ENCODE measurements at places on chromosomes 1 and 21.

GRCh38 chr1:96987186-96987703 lies 265.7 kb downstream of the PTBP2 start:
- no peak for DNase-seq

GRCh38 chr1:6378096-6378746 lies 15.3 kb downstream of the ACOT7 start:
- DNase-seq, result no peak

- no peak for DNase-seq
These were observed 35.7 kb downstream of the ETS2 start for GRCh38 chr21:38841472-38841871.

- DNase-seq, result no peak
These were observed 105.6 kb downstream of the LRRC7 start for GRCh38 chr1:69673321-69673720.

DNA sequence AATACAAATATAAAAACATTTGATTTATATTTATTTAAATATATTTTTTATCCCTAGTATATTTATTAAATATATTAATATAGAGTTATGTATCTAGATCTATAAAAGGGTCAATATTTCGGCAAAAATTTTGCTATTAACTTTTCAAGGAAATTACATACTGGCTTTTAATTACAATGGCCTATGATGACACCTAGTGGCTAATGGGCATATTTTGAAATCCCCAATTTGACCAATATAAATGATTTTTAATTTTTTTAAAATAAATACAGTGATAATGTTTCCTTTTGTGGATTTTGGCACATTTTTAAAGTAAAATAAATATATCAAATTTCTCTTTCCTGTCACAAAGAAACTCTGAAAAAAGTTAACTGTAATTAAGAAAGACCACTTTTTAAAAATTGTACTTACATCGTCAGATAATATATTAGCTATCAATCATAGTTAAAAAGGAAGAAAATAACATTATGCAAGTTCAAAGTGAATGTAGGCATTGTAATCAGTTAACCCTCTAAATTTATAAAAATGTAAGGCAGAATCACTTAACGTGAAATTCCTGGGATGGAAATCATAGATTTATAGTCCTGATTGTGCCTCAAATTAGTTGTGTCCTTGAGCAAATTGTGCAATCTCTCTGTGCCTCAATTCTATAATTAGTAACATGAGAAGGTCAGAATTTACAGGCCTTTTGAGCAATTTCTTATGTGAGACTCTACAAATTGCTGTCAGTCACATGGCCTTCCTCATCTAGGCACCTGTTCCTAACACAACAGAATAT lies 25.6 kb upstream of the RGS13 start:
- no peak for DNase-seq

DNA sequence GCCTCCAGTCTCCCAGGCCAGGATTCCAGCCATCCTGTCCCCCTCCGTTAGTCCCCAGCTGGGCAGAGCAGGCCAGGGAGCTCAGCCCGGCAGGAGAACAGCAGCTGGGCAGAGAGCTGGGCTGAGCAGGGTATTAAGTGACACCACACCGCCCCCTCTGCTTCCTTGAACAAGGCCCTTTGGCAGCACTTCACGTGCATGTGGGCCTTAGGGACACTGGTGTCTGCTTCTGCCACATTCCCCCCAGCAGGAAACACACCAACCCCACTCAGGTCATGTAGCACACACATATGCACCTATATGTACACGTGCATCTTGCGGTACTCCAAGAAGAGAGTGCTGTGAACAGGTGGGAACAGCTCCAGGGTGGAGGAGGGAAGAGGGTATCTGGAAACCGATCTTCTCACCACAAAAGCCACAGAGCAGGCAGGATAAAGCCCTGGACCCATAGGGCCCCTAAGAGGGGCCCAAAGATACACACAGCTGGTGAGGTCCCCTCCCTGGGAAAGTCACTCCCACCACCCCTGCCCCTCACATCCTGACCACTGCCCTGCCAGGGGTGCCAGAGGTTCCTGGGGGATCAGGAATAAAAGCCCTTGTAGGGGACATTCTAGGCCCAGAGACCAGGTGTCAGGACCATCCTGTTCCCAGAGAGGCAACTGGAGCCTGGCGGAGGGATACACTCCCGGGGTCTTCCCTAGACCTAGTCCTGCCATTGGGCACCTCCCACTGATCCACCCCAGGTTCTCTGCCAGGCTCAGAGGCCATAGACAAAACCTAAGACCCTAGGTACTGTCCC lies 4.5 kb downstream of the EPHA2 start:
- DNase-seq, result no peak

DNA sequence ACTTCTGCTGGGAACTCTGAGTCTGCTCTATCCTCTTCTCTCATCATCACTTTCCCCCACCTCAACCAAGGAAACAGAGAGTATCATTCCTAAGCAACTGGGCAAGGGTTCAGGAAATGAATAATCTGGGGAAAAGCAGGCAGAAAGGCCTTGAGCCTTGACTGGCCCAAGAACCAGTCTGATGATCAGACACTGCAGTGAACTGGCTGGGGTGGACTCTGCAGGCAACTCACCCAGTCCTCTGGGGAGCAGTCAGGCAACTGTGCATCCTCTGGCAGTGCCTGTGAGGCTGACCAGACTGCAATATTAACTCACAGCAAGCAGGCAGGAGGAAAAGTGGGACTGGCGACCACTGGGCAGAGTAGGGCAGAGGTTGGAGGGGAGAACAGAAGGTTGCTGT lies 991 bp downstream of the ANKRD35 start:
- DNase-seq, result no peak

DNA sequence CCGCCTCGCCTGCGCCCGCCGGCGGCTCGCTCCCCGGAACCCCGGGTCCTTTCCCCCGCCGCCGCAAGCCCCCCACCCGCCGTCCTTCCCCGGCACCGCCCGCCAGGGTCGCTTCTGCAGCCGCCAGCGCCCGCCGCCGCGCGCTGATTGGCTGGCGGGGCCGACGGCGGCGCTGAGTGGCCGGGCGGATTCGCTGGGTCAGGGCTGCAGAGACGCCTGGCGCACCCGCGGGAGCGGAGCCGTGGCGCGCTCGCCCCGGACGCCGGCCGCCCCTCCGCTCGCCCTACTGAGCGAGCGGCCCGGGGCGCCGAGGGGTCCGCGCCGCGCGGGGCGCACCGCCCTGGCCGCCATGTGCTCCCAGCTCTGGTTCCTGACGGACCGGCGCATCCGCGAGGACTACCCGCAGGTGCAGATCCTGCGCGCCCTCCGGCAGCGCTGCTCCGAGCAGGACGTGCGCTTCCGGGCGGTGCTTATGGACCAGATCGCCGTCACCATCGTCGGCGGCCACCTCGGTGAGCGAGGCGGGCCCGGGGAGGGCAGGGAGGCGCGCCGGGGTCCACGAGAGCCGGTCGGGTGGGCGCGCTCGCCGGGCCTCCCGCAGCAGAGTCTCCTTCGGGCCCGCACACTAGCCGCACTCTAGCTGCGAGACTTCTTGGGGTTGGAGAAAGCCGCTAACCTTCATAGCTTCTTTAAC lies at the start of gene RIMKLA:
Gene RIMKLA, plus strand, starts transcription at position 207 of the 694 bp plus-strand sequence. Its CDS starts 143 bp downstream, at position 350.
- peak; percentile 39 for DNase-seq

GRCh38 chr1:237570530-237570929 lies 320.2 kb downstream of the ZP4 start:
- no peak for DNase-seq

DNA sequence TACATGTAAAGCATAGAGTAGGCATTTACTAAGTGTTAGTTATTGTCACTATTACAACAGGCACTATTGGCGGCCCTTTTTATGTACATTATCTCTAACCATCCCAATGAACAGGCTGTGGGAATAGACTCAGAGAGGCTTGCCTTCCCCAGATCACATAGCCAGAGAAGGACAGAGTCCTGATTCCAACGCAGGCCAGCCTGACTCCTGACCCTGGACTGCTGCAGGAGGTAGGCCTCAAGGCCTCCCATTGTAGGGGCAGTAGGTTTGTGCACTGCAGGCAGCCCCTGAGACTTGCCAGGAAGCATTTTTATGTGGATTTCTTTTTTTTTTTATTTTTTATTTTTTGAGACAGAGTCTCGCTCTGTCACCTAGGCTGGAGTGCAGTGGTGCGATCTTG lies 6.4 kb upstream of the GFI1 start:
- no peak for DNase-seq

- DNase-seq, result no peak
These were observed 125.2 kb downstream of the TYW3 start for GRCh38 chr1:74858136-74858535.

- no peak for DNase-seq
These were observed 2.1 kb upstream of the OBSCN start for GRCh38 chr1:228205526-228206436.

- no peak for DNase-seq
These were observed 182.6 kb downstream of the VAV3 start for GRCh38 chr1:107782217-107782845.

DNA sequence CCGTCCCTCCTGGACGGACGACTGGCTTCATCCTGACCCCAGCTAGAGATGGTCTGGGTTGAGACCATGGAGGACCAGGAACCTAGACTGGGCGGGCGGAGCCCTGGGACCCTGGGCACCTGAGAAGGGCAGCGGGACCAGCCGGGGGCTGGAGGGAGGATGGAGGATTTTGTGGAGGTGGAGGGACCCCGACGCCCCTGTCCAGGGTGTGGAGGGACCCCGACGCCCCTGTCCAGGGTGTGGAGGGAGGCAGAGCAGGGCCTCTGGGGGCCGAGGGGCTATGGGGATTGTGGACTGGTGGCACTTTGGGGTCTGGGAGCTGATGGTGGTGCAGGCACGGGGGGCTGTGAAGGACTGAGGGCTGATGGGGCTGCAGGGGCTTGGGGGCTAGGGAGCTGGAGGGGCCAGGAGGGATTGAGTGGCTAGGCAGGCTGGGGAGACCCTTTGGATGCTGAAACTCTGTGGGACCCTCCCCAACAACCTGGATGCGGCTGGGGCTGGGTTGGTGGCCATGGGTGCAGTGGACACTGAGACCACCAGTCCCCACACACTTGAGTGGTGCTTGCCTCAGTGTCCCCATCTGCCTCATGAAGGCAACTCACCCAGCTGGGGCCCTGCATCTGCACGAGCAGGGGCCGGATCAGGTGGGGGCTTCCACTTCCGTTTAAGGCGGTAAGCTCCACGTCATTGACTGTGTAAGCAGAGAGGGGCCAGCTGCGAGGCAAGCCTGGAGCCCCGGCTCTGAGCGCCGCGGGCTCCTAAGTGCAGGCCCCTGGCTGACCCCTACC lies 7.4 kb downstream of the GJC2 start:
- DNase-seq, result no peak

DNA sequence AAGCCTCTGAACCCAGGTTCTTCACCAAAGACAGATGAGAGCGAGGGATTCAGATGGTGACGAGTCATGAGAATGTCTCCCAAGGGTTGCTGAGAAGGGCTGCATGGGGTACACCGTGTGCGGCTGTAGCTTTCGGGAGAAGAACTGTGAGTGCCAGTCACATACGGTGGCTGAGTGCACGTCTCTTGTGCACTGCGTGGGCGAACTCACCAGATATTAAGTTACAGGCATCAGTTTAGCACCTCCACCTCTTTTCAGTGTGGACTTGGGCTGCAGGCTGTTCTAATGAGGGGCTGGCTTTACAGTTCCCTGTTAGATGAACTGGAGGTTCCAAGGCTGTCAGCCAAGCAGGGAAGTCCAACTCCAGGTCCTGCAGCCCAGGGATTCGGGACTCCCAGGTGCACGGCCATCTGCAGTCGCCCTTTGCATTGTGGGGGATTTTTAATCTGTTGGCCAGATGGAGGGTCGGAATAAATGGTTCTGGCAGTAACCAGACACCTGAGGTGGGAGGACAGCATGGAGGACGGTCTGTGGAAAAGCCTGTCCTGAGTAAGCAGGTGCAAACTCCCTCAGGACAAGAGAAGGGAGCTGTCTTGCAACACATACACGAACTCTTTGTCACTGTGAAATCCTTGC lies 26.5 kb upstream of the AVPR1B start:
- no peak for DNase-seq

GRCh38 chr21:26087223-26087918 lies 83.2 kb downstream of the APP start:
- DNase-seq, result no peak

GRCh38 chr21:43911015-43911934 lies 46.3 kb downstream of the AGPAT3 start:
- DNase-seq, result no peak

GRCh38 chr21:14917762-14918161 lies 147.0 kb downstream of the NRIP1 start:
- DNase-seq, result no peak

GRCh38 chr1:19654886-19655717 lies 9.6 kb upstream of the HTR6 start:
- no peak for DNase-seq

- no peak for DNase-seq
These were observed 135.1 kb upstream of the F3 start for GRCh38 chr1:94676686-94677085.

DNA sequence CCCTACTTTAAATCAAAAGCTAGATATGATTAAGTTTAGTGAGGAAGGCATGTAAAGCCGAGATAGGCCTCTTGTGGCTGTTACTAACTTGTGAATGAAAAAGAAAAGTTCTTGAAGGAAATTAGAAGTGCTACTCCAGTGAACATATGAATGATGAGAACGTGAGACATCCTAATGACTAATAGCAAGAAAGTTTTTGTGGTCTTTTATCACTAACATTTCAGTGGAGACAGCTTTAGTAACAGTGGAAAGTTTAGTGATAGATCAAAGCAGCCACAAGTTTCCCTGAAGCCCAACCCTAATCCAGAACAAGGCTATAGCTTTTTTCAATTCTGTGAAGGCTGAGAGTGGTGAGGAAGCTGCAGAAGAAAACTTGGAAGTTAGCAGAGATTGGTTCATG lies 73.6 kb upstream of the LRRC8B start:
- no peak for DNase-seq

- no peak for DNase-seq
These were observed 63.0 kb downstream of the KCNN3 start for GRCh38 chr1:154807048-154807591.

DNA sequence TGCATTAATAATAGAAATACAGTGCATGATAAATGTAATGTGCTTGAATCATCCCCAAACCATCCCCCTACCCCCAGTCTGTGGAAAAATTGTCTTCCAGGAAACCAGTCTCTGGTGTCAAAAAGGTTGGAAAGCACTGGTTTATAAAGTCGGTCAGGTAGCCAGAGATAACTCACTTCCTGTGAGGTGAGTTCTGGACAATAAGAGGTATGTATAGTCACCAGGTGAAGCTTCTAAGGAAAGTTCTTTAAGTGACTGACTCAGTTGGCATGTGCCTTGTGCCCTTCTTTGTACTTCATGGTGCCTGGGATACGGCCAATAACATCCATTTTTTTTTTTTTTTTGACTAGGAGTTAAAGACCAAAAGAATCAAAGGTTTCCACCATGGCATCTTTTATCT lies 103.7 kb downstream of the GPATCH2 start:
- DNase-seq, result no peak

GRCh38 chr1:158105352-158106095 lies 75.2 kb upstream of the CD1D start:
- no peak for DNase-seq
